Colonic mucosa (tissue), 4 donors: ENCODE measurements at places on chromosomes 3 and 15. TPM values are rescaled to one million over a fixed set of nuclear protein-coding genes. Genes with fewer than 3 reads are reported as not detected.

GRCh38 chr3:70716832-70717231, 404.4 kb upstream of the MDFIC2 start:
- no peak for DNase-seq

TGFBR2 gene
- 32.4 TPM for total RNA-seq

GRCh38 chr3:42489116-42489936, 13.1 kb upstream of the VIPR1 start:
- DNase-seq = no peak

RCN2 gene
- total RNA-seq = 34.0 TPM

GRCh38 chr3:194326968-194327217, 24.2 kb downstream of the CPN2 start:
- DNase-seq = no peak

- peak; percentile 44 for DNase-seq
These were observed 103.1 kb downstream of the HCN4 start for GRCh38 chr15:73265536-73266153.

DNA sequence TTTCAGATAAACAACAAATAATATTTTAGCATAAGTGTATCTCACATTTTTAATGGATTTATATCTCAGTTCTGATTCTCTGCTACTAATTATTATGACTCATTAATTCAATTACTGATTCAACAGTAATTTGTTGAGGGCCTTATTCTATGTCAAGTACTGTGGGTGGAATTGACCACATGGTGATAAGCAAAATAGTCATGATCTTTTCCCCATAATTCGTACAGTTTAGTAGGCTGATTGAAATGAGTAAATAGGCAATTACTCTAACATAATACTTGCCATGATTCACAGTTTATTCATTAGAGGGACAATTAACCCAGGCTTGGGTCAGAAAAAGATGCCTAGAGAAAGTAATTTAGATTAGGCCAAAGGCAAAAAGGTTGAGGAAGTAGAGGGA, 60.9 kb upstream of the SLC4A7 start:
- DNase-seq = no peak

OCA2 gene
- 0.82 TPM for total RNA-seq

DNA sequence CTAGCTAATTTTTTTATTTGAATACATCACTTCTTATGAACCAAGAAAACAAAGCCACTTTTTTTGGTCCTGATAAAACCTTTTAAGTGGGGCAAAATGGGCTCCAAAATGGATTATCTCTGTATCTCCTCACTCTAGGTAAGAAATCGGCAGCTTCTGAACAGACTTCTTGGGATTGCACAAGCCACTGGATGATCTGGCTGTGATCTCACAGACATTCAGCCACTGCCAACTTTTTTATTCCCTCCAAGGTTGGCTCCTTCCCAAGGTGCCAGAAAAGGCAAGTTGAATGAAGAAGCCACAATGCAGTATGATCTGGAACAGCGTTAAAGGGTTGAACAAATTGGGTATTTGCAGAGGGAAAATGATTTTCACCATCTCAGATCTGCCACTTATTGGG, 73.2 kb downstream of the PRICKLE2 start:
- no peak for DNase-seq

DNA sequence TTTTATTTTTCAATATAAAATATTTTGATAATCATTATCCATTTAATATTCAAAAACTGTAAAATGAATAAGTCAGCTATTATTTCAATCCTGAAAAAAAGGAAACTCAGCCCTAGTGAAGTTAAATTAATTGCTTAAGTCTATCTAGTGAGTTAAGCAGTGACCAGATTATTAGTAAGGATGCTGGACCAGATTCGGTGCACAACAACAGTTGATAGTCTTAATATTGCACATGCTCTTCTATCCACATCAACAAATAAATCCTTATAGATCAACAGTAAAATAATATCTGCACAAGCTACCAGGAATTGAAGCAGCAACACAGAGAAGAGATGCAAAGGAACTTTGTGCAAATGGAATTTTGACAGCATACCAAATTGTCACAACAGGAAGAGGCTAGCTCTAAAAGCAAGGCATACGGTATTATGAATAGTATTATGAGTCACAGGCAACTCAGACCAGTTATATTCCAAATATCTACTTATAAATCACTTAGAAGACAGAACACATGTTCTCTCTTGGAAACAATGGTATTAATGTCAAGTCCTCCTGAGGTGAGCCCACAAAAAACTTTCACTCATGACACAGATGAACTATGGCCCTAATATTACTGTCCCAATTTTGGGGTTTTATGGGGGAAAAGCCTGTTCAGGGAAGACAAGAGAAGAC, 24.9 kb downstream of the VPS13C start:
- DNase-seq = no peak

DNA sequence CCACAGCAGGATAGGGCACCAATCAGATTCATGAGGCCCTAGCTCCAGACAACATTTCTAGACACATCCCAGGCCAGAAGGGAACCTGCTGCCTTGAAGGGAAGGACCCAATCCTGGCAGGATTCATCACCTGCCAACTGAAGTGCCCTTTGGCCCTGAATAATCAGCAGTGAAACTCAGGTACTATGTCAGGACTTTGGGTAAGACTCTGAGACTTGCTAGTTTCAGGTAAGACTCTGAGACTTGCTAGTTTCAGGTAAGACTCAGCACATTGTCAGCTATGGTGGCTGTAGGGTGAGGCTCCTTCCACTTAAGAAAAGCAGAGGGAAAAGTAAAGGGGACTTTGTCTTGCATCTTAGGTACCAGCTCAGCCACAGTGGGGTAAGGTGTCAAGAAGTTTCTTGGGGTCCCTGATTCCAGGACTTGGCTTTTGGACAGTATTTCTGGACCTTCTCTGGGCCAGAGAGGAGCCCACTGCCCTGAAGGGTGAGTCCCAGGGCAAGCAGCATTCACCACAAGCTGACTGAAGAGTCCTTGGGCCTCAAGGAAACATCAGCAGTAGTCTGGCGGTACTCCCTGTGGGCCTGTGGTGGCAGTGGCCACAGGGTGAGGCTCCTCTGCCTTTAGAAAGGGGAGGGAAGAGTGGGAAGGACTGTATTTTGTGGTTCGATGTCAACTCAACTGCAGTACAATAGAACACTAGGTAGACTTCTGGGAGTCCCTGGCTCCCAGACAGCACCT, 13.7 kb upstream of the COL8A1 start:
- no peak for DNase-seq

GRCh38 chr15:90033006-90033405, 31.9 kb downstream of the ZNF710 start:
- DNase-seq = no peak

- no peak for DNase-seq
These were observed 8.2 kb downstream of the HDC start for GRCh38 chr15:50257332-50257731.

- DNase-seq = no peak
These were observed 309.1 kb upstream of the TLE3 start for GRCh38 chr15:70406617-70407335.

DNA sequence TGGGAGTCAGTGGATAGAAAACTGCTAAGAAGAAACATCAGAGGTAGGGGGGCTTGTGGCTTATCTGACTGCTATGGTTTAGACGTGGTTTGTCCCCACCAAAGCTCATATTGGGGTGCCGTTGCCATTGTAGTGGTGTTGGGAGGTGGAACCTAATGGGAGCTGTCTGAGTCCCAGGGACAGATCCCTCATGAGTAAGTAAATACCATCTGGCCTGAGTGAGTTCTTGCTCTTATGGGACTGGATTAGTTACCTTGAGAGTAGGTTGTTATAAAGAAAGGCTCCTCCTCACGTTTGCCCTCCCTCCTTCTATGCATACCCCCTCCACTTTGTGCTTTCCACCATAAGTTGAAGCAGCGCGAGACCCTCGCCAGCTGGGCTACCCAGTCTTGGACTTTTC, 53.4 kb upstream of the VILL start:
- no peak for DNase-seq

GRCh38 chr15:51828621-51829375, 655 bp upstream of the TMOD3 start:
- DNase-seq = no peak

- no peak for DNase-seq
These were observed 216.1 kb downstream of the MTHFS start for GRCh38 chr15:79680720-79681119.

- DNase-seq = no peak
These were observed 10.7 kb upstream of the SLC15A2 start for GRCh38 chr3:121883507-121883906.

GRCh38 chr3:61136191-61136590, 115.1 kb downstream of the FHIT start:
- DNase-seq = no peak

ZNF80 gene
- not detected for total RNA-seq

LSAMP gene
- 1.1 TPM for total RNA-seq

CNTN6 gene
- not detected for total RNA-seq

DNA sequence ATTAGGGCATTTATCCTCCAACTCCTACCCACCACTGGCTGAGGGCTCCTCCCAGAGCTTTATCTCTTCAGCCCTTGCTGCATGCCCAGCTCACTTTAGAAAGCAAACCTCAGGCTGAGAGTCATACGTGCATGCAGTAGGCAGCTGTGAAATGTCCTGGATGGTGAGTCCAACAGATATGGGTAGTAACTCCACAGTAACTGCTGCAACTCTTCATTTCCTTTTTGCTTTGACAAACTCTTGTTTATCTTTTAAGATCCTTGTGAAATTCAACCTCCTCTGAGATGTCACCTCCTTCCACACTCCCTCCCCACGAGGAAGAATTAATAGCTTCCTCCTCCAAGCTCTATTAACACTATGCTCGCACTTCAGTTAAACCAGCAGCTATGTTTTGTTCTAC, 35.9 kb upstream of the CTNNB1 start:
- no peak for DNase-seq

DNA sequence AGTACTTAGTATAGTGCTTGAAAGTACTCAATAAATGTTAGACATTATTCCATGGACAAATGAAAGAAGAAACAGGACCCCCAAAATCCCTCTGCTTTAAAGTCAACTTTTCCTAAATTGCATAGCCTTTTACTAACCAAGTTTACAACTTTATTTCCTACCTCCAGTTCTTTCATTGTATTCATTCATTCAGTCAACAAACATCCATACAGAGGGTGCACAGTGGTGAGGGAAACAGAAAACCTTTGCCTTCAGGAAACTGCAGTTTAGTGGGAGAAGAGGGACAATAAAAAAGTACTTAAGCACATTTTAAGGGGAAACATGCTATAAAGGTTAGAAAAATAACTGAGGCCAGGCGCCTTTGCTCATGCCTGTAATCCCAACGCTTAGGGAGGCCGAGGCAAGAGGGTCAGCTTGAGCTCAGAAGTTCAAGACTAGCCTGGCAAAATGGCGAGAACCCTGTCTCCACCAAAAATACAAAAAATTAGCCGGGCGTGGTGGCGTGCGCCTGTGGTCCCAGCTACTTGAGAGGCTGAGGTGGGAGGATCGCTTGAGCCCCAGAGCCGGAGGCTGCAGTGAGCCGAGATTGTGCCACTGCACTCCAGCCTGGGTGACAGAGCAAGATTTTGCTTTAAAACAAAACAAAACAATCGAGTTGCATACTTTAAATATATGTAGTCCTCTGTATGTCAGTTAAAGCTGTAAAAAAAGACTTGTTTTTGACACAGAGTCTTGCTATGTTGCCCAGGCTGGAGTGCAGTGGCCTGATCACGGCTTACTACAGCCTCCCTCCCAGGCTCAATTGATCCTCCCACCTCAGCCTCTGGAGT, 1.1 kb upstream of the DENND4A start:
- no peak for DNase-seq

DNA sequence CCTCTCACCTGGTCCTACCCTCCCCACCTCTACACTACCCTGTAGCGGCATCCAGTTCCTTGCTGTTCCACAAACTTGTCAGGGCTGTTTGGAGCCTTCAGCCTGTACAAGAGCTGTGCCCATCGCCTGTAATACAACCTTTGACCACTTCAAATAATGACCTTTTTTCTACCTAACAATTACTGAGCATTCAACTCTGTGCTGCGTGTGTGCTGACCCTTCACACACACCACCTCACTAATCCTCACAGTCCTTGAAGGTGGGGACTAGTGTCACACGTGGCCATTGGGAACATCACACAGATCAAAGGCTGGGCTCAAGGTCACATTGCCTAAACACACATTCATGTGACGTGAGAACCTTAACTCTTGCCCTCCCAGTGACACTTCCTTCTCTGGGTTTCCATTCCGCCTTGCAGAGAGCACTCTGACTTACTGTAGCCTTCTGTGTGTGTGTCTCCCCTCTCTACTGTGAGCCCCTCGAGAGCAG, 3.1 kb downstream of the C3orf20 start:
- no peak for DNase-seq

GPR87 gene
- total RNA-seq = not detected

CHSY1 gene
- 12.3 TPM for total RNA-seq

ESYT3 gene
- 1.2 TPM for total RNA-seq

DNA sequence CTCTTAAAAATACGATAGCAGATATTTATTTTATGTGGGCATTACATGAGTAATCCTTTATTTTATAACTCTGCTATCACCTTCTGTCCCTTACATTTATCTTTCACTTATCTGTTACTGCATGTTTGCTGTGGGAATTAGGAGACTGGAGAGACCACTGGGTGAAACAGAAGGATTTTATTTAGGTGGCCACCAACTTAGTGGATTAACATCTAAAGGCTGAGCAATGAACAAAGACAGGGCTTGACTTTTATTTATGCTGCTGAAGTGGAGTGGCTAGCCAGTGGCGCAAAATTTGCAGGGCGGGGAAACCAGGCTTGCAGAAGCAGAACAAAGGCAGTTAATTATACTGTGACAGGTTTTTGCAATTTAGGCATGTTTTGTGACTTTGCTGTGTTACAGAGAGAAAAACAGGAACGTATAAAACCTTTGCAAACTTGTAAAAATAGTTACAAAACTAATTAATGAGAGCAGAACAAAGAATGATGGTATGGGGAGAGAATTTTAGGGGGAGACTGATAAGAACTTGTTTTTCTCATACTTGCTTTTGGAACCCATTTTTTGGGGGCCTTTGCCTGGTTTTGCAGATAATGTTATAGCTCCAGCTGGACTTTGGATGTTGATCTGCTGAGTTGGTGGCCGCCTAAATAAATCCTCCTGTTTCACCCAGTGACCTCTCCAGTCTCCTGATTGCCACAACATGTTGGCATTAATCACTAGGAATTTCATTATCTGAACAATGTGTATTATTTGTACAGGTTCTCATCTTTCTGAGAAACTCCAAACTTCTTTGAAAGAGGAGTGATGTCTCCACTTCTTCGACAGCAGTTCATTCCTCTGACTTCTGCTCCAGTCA, 18.0 kb downstream of the KLHL24 start:
- DNase-seq = no peak

DNA sequence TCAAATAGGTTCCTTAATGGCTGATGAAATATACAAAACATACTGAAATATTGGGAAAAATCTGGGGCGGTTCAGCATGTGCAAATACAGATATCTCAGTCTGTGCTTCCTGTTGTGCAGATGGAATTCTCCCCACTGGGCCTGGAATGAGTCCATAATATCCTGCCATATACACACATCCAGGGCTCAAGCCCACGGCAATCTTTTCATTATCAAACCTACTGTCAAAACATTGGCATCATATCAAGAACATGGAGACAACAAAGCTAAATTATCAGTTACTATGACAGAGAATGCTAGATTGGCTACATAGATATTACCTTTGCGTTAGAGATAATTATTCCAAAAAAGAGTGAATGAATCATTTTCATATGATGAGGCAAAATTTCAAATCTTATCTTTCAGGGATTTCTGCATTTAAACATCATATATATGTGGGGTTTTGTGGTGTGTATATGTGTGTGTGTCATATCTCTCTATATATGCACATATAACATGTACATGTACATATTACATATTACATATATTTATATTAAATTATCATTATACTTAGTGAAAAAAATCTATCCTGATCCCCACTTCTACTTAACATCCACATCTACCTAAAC, 713.3 kb downstream of the GBE1 start:
- no peak for DNase-seq

HIGD2B gene
- not detected for total RNA-seq

GRCh38 chr3:40278791-40279190, 30.7 kb upstream of the EIF1B start:
- DNase-seq = no peak

TMEM207 gene
- not detected for total RNA-seq

PAK2 gene
- total RNA-seq = 76.5 TPM
